Stimulated activated CD8-positive, alpha-beta memory T cell treated with anti-CD3 and anti-CD28 coated beads, Interleukin-4, amount 100 ng/mL, for 1 hour (primary cell): ENCODE measurements at places on chromosomes 4 and X.

DNA sequence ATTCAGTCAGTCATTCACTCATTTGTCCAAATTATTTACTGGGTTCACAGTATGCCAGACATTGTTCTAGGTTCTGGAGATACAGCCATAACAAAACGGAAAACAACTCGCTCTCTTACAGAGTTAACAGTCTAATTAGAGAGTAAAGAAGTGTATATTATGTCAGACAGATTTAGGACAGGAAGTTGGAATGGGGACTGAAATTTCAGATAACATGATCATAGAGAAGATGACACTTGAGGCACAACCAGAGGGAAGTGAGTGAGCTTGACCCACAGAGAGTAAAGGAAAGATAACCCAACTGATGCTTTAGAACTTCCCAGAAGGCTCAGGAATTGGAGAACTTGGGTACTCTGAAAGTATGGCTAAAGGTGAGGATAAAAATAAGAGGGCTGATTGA is 139.4 kb downstream of the ZAR1 start:
- no peak for DNase-seq

GRCh38 chr4:184329659-184330400 is 112.2 kb upstream of the ENPP6 start:
- DNase-seq: no peak

DNA sequence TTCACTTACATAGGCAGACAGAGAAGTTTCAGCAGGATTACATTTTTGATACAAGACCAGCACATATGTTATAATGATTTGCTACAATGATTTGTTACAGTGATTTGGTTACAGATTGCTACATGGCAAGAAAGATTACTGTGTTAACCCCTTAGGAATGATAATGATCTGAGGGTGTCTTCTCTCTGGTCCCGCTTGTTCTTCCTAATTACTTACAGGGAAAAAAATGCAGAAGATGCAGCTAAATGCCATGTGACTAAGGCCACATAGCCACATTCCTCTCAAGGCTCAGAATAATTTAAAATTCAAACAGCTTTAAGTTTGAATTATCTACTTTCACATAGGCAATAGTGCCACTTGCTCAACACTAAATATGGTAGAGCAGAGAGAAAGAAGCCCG is 9.7 kb upstream of the LAP3 start:
- DNase-seq: no peak

GRCh38 chr4:13980317-13981310 is 353.1 kb upstream of the BOD1L1 start:
- no peak for DNase-seq

- DNase-seq: no peak
Measured at GRCh38 chr4:156217236-156217635, 263.6 kb upstream of the CTSO start.

DNA sequence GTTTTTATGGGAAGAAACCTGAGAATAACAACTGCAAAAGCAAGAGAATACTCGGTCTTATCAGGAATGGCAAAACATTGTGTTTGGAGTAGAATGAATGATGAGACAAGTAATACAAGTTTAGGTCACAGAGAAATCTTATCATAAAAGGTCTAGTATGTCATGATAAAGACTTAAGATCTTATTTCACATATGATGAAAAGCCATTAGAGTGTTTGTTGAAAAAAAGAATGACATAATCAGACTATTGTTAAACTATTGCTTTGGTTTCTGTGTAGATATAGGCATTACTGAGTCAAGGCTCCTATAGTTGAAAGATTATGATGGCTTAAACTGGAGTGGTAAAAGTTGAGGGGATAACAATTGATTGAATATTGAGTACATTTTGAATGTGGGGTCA is 603.6 kb downstream of the CCSER1 start:
- DNase-seq: no peak

DNA sequence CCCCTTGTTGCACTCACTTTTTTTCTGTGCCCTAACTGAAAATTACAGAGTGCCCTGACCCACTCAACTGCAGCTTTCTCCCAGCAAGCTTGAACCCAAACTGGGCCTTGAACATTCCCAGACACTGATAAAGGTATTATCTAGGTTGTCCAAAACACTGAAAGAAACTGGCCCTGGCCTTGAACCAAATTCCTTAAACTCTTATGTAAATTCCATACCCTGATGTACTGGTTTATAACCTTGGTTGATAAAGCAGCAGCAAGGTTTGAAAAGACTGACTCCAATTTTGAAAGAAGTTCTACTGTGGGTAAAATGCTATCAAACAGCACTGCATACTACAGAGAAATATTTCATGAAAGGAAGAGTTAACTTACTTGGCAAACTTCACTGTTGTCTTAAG is 125.6 kb downstream of the PHF8 start:
- no peak for DNase-seq

DNA sequence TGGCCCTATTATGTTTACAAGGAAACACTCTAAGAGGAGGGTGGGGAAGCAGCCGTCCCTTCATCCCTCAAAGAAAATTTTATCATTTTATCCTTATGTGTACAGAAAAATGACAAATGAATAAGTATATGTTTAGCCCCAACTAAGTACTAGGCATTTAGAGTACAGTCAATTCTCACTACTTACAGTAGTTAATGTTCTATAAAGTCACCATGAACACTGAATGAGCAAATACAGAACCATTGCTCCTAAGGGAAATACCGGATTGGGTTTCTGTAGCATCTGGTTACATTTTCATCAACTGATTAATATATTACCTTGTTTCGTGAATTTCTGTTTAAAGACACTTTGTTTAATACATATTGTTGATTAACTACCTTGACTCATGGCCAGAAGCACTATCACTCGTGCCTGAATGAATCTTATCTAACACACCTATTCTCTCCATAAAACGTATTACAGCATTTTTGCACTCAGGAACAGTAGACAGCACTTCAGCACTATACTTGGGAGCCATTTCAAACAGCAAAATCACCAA is 109.3 kb downstream of the ASB9 start:
- DNase-seq: no peak

DNA sequence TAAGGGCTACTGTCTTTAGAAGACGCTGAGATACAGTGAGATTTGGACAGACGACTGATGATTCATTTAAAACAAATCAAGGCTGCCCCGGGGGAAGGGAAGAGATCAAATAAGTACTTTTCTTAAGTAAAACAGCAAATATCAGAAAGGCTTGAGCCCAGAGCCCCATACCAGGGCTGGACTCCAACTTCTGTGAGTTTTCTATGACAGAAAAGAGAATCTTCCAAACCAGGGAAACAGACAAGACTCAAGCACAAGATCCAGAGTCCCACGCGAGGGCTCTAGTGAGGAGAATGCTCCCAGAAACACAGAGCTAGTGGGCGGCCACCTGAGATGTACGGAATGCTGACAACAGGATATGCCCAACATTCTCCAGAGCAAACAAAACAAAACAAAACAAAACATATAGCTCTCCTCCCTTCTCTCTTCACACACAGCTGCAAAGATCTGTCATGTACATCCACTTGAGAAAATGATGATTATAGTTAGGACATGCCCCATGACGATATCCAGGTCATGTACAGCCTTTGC is 13.1 kb downstream of the ACSL1 start:
- DNase-seq: no peak

GRCh38 chrX:110180928-110181310 is 137.0 kb downstream of the AMMECR1 start:
- DNase-seq: no peak

DNA sequence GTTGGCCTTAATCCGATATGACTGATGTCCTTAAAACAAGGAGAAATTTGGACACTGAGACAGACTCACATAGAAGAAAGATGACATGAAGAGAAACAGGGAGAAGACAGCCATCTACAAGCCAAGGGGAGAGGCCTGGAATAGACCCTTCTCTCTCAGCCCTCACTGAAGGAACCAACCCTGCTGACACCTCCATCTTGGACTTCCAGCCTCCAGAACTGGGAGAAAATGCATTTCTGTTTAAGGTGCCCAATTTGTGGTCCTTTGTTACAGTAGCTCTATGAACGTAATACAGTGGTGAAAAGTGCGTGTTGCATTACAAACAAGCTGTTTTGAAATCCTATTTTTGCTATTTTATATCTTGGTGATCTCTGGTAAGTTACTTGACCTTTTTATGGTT is 343.6 kb downstream of the ARHGAP10 start:
- DNase-seq: no peak

GRCh38 chr4:1783970-1784369 is 9.1 kb upstream of the FGFR3 start:
- no peak for DNase-seq

DNA sequence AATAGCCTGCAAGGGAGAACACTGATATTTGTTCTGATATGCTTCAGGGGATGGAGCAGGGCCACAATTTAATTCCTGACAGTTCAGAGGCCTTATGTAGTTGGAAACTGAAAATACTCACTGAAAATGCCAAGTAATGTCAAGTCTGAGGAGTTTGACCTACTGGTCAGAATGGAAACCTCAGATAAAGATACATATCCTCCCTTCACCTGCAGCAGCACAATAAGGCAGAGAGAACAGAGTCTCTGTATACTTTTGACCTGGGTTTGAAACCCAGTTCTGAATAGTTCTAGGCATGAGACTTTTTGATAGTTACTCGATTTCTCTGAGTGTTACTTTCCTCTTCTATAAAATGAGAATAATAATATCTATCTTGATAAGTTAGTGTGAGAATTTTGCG is 65.8 kb upstream of the TRPC5 start:
- no peak for DNase-seq

GRCh38 chr4:111128327-111128726 is 505.4 kb upstream of the PITX2 start:
- DNase-seq: no peak

DNA sequence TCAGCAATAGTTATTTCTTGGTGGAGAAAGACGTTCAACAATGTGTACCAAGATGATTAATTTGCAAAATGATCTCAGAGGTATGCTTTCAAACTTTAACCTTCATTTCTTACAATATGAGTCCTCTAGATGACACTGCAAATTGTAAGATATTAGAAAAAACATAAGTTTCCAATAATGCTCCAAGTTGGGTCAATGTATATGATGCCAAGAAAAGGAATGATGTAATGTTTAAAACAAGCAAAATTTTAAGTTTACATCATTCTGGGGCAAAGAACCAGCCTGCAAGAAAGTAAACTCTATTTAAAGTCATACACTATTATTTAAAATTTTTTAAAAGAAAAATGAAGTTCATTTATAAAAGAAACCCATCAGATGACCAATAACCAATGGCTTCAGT is 56.1 kb downstream of the PRSS12 start:
- no peak for DNase-seq

GRCh38 chr4:88623097-88623496 is 30.8 kb downstream of the HERC3 start:
- DNase-seq: no peak

- DNase-seq: no peak
Measured at GRCh38 chr4:87268411-87268810, 48.0 kb upstream of the KLHL8 start.

DNA sequence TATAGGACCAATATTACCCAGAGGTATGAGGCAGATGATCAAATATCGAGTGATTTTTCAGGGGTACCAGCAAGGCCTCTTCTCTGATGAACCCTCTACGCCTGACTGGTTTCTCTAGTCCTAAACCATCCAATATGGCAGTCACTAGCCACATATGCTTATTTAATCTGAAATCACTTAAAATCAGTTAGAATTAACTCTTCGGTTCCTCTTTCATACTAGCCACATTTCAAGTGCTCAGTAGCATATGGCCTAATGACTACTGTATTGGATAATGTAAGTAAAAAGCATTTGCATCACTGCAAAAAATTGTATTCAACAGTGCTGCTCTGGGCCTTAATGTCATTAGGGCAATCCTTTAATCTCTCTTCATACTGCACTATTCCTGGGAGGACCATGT is 4.4 kb upstream of the APBB2 start:
- DNase-seq: no peak

- no peak for DNase-seq
Measured at GRCh38 chrX:80430826-80431504, 10.7 kb downstream of the TENT5D start.

DNA sequence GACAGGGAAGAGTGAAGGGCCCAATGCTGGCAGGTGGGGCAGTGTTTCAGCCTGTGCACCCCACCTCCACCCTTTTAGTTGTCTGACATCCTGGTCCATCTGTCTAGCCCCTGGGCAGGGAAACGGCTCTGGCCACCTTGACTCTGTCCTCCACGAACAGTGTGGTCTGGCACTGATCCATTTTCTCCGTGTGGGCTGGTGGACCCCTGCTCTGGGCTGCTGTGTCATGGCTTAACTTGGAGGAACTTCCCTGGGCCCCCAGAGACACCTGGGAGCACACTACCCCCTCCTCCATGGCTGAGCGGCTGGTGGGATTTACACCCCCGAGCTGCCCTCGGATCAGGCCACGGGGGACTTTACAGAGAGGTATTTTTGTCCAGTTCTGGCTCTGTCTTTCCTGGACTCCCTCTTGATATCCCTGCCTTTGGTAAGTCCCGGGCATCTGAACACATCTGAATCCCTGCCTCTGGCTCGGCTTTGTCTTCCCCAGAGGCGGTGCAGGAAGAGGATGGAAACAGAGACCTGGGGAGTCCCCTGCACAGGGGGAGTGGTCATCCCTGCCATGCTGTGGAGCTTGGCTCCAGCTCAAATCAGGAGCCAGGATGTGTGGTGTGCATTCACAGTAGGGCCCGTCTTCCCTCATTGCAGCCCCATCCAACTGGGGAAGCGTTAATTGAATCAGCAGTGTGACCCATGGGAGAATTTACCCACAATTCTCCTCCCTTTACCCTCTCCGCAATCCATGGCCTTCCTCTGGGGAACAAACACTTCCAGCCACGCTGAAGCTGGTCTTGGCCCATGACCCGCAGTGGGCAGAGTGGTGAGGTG is 6.3 kb upstream of the NKX1-1 start:
- DNase-seq: no peak

DNA sequence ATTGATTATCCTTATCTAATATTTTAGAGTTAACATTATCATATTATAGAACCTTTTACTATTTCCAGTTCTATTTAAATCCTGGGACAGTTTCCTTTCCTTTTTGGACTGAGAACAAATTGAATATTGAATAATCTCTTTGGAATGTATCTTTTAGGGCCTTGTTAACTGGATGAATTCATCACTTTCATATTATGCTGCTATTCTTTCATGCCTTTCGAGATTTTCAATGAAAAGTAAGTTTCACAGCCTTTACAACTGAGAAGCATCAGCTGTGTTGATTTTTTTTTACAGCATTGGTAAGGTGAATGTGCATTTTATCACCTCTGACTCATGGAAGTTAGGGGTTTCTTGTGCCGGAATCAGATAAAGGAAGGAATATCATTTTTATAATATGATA is 39.6 kb downstream of the PDLIM5 start:
- DNase-seq: no peak

DNA sequence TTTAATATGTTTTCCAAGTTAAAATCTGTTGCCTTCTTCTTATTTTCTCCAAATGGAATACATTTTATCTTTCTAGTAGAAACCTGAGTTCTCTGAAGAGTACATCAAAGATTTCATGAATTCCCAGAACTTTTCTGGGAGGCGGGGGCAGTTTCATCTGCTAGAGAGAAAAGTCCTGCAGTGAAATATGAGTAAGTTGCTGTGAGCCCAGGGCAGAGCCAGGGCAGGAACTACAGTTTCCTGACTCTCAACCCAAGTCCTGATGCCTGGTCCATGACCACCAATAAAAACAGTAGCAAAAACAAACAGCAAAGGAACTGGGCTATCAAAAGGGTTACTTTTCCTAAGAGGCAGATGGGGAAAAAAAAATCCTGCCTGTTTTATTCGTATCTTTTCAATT is 239.4 kb upstream of the CTSO start:
- DNase-seq: no peak

GRCh38 chrX:2243913-2244460 is 256.8 kb downstream of the DHRSX start:
- no peak for DNase-seq
